ENCODE measurements at places on chromosomes 11 and 22. TPM values are rescaled to one million over a fixed set of nuclear protein-coding genes. Genes with fewer than 3 reads are reported as not detected.

Gene PDGFD
- total RNA-seq: 0.29 TPM

Gene HSPB2
- not detected for total RNA-seq

Gene HIC2
- 13.7 TPM for total RNA-seq

Gene CBY1
- total RNA-seq: 28.8 TPM

Gene CLCF1
- total RNA-seq: 0.48 TPM

Gene NEFH
- total RNA-seq: not detected

Gene SPDYC
- 0.15 TPM for total RNA-seq
